ENCODE measurements at places on chromosomes 6 and 20.
A peak's percentile ranks its signal among the peaks of the same experiment; 100 is the strongest.

- no peak for DNase-seq
Observed at GRCh38 chr6:52115891-52116604, 28.6 kb upstream of the PKHD1 start.

- DNase-seq: peak; percentile 80
Observed at GRCh38 chr6:151390851-151391470, 398 bp downstream of the ZBTB2 start.

DNA sequence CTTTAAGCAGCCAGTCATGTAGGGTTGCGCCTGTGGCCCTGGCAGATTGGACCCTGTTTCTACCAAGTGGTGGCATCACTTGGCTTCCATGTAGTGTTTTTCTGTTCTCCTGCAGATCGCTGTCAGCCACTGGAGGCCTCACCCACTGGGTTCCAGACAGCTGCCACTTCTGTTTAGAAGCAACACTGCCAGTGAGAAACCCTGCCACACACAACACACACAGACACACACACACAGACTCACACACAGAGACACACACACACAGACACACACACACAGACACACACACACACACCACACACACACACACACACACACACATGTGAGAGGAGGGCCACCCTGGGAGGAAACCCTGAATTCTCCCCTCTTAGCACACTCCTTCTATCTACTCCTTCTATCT is 51.8 kb downstream of the UTRN start:
- no peak for DNase-seq

DNA sequence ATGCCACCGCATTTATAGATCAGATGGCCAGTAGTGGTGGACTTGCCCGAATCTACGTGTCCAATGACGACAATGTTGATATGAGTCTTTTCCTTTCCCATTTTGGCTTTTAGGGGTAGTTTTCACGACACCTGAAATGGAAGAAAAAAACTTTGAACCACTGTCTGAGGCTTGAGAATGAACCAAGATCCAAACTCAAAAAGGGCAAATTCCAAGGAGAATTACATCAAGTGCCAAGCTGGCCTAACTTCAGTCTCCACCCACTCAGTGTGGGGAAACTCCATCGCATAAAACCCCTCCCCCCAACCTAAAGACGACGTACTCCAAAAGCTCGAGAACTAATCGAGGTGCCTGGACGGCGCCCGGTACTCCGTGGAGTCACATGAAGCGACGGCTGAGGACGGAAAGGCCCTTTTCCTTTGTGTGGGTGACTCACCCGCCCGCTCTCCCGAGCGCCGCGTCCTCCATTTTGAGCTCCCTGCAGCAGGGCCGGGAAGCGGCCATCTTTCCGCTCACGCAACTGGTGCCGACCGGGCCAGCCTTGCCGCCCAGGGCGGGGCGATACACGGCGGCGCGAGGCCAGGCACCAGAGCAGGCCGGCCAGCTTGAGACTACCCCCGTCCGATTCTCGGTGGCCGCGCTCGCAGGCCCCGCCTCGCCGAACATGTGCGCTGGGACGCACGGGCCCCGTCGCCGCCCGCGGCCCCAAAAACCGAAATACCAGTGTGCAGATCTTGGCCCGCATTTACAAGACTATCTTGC is 725 bp downstream of the EEF1A1 start:
- DNase-seq: peak; percentile 76

DNA sequence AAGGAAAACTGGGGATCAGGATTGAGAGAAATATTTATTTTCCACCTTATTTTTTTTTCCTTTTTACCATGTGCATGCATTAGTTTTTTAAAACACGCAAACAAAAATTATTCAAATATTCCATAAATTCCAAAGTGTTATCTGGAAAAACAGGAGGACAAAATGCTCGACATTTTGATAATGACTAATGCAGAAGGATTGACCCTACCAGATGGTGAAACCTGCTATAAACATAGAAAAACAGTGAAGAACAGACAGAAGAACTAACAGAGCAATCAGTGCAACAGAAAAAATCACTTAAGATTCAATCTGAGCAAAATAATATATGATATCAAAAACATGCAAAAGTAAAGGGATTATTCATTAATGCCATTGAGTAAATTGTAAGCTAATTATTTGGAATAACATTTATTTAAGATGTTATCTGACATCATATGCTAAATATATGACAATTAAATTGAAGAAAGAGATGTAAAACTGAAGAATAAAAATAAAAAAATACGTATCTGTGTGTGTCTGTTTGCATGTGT is 218.4 kb downstream of the LMBRD1 start:
- DNase-seq: no peak

All from liver (tissue), 10 donors.